ENCODE measurements at places on chromosomes 12 and 14.

GRCh38 chr14:29339494-29340172, 573.0 kb downstream of the FOXG1 start:
- DNase-seq, result no peak

DNA sequence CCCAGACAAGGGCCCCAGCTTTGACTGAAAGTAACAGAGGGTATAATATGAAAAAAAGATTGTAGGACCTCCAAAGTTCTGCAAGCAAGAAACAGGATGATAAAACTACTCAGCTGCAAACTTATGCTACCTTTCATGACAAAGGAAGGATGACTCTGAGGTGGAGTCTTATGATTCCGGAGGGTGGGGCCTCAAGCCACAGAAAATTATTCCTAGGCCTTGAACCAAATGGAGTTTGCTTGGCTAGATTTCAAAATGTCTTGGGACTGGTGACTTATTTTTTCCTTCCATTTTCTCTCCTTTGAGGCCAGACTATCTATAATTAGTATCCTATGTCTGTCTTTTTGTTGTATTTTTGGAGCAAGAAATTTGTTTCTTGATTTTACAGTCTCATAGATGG, 336.4 kb downstream of the LRIG3 start:
- DNase-seq, result no peak

DNA sequence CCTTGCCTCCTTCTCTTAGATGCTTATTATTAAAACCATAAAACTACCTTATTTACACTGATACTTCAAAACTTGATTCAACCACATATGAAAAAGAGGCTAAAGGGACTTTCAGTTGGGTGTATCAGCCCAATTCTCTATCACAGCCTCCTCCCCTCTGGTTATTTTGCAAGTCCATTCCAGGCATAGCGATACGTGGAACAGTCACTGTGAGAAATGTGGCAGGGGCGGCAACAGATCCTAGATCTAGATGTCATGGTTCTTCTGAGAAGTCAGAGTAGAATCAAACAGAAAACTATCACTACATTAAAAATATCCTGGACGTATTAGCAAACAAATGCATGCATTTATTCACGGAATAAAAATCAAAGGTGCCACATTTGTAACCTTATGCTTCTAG, 83.2 kb downstream of the RALGAPA1 start:
- DNase-seq, result no peak

- DNase-seq, result no peak
Measured at GRCh38 chr12:21672146-21672545, 14.5 kb upstream of the LDHB start.

Data from GM12864 (cell line).